Dermis microvascular lymphatic vessel endothelial cell (primary cell): ENCODE measurements at places on chromosomes 16 and 17. TPM values are rescaled to one million over a fixed set of nuclear protein-coding genes. Genes with fewer than 3 reads are reported as not detected.

GRCh38 chr16:57256601-57257395 lies 11.7 kb downstream of the ARL2BP start:
- DNase-seq, result no peak

The NPIPA2 gene
- 0.26 TPM in 1 of 2 replicates, not detected in the other for total RNA-seq

DNA sequence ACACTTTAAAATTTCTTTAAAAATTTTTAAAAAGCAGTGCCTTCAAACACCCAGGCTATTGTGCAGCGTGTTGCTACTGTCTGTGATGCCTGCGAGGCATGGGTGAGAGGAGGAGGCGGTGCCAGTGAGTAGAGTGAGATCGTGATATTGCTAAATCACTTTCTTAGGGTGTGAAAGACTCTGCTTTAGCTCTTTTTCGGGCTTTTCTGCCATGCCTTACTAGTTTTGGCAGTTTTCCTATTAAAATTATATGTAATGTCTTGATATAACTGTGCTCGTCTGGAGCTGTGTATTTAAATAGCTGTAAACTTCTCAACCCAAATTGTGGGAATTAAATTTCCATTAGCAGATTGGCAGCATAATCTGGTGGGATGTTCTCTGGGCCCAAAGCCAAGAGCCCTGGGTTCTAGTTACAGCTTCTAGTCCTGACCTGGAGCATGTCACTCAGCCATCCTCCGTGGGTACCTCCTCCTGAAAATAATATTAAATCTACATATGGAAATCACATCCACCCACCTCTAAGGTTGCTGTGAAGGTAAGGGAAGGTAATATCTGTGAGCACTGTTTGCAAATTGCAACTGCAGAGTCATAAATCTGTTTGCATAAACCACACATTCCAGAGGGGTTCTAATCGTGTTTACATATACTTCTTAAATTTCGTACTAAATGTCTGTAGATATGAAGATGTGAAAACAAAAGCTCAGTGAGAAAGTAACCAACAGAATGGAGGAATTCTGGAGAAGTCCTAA lies 264.3 kb upstream of the CACNG5 start:
- DNase-seq, result no peak

DNA sequence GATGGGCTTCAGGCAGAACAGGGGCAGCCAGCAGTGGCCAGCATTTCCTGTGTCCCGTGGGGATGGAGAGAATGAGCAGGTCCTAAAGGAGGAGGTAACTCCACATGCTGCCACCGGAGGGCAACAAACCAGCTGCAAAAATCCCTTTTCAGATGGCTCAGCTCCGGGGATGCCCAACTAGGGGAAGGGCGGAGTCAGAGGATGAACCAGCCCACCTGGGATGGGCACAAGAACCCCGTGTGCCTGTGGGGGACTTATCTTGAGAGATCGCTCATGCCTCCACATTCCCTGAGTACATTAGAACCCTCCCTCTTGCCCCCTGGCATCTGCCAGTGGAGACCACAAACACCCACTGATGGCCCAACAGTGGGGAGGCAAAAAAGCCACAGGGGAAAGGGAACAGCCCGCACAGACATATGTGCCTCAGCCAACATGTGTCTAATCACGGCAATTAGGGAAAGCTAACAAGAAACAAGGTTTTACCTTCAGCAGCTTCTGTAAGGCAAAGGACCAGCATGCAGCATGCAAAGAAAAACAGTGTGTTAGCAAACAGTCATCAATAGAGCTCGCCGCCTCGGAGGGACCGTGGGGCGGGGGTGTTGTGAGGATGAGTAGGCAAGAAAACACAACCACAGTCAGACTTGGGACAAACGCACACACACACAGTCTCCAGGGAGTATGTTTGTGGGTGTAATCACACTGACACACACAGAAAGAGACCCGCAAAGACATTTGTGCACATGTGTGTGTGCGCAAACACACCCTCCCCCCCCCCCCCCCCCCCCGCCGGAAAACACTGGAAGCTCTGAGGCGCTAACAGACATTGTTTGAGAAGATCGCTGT lies 64.0 kb downstream of the MYO18A start:
- peak; percentile 42 for DNase-seq

GRCh38 chr17:70563281-70563820 lies 394.0 kb downstream of the KCNJ2 start:
- DNase-seq, result peak; percentile 61

DNA sequence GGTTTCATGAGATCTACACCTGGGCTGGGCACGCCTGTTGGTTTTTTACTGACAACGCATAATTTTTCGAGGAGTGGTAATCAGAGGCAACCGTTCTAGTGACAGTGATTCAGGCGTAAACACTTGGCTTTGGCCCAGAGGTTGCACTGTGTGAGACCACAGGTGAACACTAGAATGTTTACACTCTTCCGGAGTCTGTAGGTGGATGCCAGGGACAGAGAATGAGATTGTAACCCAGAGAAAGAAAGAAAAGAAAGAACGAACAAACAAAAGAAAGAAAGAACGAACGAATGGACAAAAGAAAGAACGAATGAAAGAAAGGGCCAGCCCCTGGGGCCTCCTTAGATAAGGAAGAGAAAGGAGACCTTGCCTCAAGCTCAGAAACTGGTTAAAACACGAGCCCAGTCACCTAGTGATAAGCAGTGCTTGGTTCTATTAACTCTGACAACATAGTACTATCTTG lies 113.2 kb downstream of the PRKCB start:
- no peak for DNase-seq

- no peak for DNase-seq
These were observed 25.8 kb downstream of the STAT3 start for GRCh38 chr17:42362245-42362961.

DNA sequence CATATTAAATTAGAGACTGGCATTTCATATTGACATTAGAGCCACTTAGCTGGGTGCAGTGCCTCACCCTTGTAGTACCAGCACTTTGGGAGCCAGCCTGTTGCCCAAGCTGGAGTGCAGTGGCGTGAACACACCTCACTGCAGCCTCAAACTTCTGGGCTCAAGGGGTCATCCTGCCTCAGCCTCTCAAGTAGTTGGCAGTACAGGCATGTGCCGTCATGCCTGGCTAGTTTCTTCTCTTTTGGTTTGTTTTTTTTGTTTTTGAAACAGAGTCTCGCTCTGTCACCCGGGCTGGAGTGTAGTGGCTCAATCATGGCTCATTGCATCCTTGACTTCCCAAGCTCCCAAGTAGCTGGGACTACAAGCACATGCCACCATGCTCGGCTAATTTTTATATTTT lies 8.7 kb downstream of the PPM1E start:
- DNase-seq, result no peak

The MYH3 gene
- total RNA-seq, result under 0.01 and 0.25 TPM in 2 replicates

DNA sequence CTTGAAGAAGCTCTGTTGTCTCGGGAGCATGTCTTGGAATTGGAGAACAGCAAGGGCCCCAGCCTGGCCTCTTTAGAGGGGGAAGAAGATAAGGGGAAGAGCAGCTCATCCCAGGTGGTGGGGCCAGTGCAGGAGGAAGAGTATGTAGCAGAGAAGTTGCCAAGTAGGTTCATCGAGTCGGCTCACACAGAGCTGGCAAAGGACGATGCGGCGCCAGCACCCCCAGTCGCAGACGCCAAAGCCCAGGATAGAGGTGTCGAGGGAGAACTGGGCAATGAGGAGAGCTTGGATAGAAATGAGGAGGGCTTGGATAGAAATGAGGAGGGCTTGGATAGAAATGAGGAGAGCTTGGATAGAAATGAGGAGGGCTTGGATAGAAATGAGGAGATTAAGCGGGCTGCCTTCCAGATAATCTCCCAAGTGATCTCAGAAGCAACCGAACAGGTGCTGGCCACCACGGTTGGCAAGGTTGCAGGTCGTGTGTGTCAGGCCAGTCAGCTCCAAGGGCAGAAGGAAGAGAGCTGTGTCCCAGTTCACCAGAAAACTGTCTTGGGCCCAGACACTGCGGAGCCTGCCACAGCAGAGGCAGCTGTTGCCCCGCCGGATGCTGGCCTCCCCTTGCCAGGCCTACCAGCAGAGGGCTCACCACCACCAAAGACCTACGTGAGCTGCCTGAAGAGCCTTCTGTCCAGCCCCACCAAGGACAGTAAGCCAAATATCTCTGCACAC lies 21.2 kb downstream of the AKAP1 start:
- no peak for DNase-seq

The HSF5 gene
- under 0.01 TPM in 1 of 2 replicates, not detected in the other for total RNA-seq

GRCh38 chr16:54817432-54817831 lies 113.2 kb upstream of the IRX5 start:
- DNase-seq, result no peak

DNA sequence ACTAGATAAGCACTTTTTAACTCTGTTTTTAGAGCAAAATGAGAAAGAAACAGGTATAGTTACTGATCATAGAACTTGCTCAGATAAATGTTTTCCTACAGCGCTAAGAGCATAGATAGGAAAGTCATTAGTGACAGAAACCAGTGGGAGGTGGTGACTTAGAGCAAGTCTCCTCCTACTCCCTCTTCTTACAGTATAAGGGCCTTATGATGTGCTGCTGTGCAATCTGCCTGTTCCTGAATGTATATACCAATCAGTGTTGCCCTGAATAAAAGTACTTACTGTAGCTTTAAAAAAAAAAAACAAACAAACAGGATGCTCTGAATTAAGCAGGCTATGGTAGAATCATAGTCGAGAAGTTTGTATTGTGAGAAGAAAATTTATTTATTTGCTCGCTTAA lies 23.3 kb upstream of the RASL10B start:
- no peak for DNase-seq

- no peak for DNase-seq
These were observed 108.2 kb upstream of the HS3ST2 start for GRCh38 chr16:22705799-22706198.

DNA sequence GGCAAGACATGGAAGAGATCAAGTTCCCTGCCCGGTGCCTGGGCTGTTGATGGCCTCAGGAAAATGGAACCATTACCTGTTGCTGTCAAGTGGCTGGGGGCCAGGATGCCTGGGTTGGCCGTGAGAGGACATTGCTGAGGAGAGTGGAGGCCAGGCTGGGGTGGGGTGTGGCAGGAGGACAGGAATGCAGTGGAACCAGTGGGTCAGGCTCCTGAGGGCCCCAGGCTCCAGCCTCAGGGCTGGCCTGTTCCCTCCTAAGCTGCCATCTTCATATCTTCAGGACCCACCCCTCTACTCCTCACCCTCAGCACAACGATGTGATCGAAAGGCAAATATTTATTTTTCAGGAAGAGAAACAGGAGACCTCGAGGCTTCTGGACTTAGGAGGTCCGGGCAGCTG lies 8.5 kb upstream of the YPEL3 start:
- no peak for DNase-seq

The TEKT3 gene
- total RNA-seq, result not detected in 2 replicates

The C17orf50 gene
- total RNA-seq, result not detected in 2 replicates

DNA sequence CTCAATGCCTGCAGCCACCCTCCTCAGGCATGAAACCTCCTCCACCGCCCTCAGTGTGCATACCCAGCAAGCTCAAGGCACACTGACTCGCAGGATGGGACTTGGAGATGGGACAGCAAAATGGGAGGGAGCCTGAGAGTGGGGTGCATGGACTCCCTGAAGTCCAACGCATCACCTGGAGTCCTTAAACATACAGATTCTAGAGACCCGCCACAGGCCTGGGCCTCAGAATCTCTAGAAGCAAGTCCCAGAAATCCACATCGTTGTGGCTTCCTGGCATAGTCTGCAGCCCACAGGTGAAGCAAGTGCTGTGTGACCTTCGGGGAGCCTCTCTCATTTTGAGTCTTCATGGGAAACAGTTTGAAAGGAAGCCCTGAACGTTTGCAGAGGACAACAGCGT lies 3.6 kb upstream of the TBX21 start:
- DNase-seq, result no peak

DNA sequence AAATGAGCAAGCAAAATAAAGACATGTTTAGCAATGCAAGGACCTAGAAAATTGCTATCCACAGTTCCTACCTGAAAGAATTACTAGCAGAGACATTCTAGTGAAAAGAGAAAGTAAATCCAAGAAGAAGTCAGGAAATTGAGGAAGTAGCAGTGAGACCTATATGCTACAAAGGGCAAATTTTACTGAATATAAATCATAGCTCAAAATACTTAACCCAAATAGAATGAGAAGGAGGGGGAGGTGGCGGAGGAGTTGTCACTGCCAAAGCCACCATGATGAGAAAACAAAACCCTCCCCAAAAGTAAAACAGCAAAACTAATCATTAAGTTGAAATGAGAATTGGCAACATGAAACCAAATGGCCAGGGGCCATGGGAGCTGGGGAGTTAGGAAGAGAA lies 39.3 kb downstream of the PITPNM3 start:
- peak; percentile 16 for DNase-seq

- no peak for DNase-seq
These were observed at the start of gene ERN2 for GRCh38 chr16:23712976-23713375. TSS of gene ERN2 (minus strand) at chr16:23713222. CDS start at chr16:23713187, 35 bp downstream.

GRCh38 chr17:47901423-47901822 lies 5.4 kb downstream of the SP2 start:
- no peak for DNase-seq

The ALG1 gene
- total RNA-seq, result 24.8 and 30.1 TPM in 2 replicates

- no peak for DNase-seq
These were observed 393 bp upstream of the PSMB10 start for GRCh38 chr16:67936880-67937605.

DNA sequence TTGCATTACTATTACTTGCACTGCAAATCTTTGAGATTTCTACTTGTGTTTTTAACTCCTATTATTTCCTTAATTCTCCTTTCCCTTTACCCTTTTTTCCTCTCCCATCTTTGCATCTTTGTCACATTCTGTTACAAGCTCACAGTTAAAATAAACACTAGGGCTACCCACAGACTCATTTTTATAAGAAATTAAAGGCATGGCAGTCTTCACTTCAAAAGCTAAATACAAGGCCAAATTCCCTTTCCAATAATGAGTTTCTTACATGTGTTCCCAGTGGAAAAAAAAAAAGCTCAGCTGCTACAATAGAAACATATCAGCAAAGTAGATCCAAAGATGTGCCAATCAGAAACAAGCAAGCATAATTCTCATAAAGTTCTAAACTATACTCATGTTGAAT lies 3.7 kb upstream of the BRIP1 start:
- no peak for DNase-seq

- DNase-seq, result no peak
These were observed 362.5 kb downstream of the SEC14L1 start for GRCh38 chr17:77503293-77503655.

DNA sequence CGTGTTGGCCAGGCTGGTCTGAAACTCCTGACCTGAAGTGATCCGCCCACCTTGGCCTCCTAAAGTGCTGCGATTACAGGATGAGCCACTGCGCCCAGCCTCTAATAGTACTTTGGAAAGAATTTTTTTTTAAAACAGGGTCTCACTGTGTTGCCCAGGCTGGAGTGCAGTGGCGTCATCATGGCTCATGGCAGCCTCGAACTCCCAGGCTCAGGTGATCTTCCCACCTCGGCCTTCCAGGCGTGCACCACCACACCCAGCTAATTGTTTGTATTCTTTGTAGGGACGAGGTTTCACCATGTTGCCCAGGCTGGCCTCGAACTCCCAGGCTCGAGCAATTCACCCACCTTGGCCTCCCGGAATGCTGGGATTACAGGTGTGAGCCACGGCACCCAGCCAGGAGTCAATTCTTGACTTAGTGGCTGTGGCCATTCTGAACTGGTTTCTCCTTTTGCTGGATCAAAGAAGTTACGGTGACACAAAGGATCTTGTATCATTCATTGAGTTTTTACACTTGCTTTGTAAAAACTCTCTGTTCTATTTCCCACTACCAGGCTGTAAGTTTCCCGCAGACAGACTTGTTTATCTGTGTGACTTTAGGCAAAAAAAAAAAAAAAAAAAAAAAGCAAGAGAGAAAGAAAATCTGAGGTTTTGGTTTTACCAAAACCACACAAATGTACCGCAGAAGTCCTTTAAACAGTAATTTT lies 12.7 kb upstream of the COTL1 start:
- no peak for DNase-seq
